D721Med (cell line): ENCODE measurements at places on chromosomes 13 and 19.

DNA sequence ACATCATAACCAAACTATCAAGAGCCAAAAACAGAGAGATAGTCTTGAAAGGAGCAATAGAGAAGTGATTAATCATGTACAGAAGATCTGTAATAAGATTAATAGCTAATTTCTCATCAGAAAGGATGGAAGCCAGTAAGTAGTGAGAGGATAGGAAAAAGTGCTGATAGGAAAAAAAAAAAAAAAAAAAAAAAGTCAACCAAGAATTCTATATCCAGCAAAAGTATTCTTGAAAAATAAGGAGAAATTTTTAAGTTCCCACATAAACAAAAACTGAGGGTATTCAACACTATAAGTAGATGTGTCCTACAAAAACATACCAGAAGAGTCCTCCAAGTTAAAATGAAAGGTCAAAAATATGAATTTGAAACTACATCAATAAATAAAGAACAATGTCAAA, 218.7 kb upstream of the GPC6 start:
- no peak for DNase-seq

GRCh38 chr13:42364613-42365000, 92.7 kb downstream of the AKAP11 start:
- DNase-seq: no peak

GRCh38 chr13:35164324-35164932, 222.4 kb downstream of the NBEA start:
- no peak for DNase-seq

GRCh38 chr19:15124572-15125231, 17.5 kb downstream of the SYDE1 start:
- DNase-seq: peak; percentile 74

- no peak for DNase-seq
Observed at GRCh38 chr19:57802269-57802668, 12.4 kb downstream of the ZNF552 start.
